ENCODE measurements at places on chromosomes 2 and 18. TPM values are rescaled to one million over a fixed set of nuclear protein-coding genes. Genes with fewer than 3 reads are reported as not detected.

CAPN13 gene
- not detected for total RNA-seq

GAREM2 gene
- total RNA-seq = 1.7 TPM

DNA sequence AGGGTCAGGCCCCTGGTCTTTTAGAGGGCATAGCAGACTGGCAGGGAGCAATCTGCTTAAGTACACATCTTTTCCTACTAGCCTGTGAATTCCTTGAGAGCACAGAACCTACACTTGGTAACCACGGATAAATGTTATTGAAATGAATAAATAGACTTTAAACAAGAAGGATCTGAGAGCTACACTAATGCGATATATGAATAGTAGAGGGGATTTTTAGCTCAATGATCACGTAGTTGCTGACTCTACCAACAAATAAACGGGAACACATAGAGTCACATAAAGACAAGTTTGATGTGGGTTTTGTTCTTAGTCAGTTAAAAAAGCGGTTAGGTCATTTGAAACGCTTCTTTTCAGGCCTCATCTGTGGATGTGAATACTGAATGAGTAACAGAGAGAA is 290.3 kb upstream of the CCDC68 start:
- DNase-seq = no peak

- no peak for DNase-seq
Observed at GRCh38 chr2:1837458-1837857, 93.1 kb upstream of the PXDN start.

- DNase-seq = no peak
Observed at GRCh38 chr2:197965756-197966155, 161.4 kb downstream of the PLCL1 start.

DNA sequence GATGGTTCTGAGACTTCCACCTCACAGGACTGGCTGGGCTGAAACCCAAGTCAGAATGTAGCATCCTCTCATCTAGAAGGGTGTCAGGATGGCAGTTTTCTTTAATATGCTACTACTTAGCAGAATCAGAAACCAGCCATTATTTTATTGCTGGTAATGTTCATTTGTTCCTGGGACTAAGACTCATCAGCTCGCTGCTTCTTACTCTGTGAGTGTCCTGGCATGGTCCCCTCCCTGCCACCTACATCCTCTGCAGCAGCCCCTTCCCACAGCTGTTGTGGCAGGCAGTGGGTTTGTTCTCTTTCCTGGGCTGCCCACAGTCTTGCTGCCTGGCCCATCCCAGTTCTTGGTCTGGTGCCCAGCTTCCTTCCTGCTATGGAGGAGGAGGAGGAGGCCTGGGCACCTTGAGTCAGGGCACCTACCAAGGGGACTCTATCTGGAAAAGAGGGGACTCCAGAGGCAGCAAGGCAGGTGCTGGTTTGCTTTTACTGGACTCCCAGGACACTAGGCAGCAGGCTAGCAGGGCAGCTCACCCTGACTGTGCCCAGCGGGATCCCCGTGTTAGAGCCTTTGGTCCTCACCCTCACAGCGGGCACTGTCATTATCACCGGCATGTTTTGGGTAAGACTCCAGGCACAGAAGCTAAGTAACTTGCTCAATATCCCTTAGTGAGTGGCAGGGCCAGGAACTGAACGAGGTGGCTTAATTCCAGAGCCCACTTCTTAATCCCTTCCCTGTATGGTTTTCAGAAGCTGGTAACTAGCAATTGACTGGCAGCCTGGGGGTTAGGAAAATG is 62.1 kb downstream of the LRRFIP1 start:
- DNase-seq = no peak

- no peak for DNase-seq
Observed at GRCh38 chr2:70615222-70615621, 61.6 kb upstream of the TGFA start.

GRCh38 chr2:113686537-113686936 is 59.5 kb downstream of the RABL2A start:
- DNase-seq = no peak

DNA sequence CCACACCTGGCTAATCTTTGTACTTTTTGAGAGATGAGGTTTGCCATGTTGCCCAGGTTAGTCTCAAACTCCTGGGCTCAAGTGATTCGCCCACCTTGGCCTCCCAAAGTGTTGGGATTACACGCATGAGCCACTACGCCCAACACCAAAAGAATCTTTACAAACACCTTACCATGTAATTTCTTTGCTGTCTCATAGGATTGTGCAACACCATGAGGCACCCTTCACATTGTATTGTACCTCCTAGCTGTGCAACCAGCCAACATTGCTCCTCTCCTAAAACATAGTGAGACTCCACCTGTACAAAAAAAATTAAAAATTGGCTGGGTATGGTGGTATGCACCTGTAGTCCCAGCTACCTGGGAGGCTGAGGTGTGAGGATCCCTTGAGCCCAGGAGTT is 3.1 kb upstream of the MFSD6 start:
- no peak for DNase-seq

- DNase-seq = peak; percentile 30
Observed at GRCh38 chr18:8983195-8983594, 119.3 kb upstream of the NDUFV2 start.

SATB2 gene
- 3.1 TPM for total RNA-seq

KCNE4 gene
- 133 TPM for total RNA-seq

- no peak for DNase-seq
Observed at GRCh38 chr2:118477111-118477862, 370.2 kb downstream of the EN1 start.

DNA sequence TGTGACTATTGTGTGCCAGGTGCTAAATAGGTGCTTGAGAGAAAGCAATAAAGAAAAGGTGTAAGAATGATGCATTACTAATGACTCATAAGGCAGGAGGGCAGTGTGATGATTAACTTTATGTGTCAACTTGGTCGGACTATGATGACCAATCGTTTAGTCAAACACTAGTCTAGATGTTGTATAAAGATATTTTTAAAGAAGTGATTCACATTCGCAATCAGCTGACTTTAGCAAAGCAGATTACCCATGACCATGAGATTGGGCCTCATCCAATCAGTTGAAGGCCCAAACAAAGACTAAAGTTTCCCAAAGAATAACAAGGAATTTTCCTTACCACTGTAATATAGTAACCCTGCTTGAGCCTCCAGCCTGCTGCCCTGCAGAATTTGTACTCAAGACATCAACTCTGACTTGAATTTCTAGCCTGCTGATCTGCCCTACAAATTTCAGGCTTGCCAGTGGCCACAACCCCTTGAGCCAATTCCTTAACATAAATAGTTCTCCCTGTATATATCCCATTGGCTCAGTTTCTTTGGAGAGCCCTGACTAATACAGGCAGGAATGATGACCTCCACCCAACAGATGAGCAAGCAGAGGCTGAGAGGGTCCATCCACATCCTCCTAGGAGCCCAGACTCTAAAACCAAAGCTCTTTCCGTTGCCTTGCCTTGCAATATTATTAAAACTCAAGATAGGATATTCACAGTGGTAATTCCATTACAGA is 132.6 kb downstream of the ACTR3 start:
- DNase-seq = no peak

LRP2 gene
- total RNA-seq = 0.72 TPM

GRCh38 chr2:231189171-231189530 is 9.3 kb upstream of the ARMC9 start:
- DNase-seq = no peak

DNA sequence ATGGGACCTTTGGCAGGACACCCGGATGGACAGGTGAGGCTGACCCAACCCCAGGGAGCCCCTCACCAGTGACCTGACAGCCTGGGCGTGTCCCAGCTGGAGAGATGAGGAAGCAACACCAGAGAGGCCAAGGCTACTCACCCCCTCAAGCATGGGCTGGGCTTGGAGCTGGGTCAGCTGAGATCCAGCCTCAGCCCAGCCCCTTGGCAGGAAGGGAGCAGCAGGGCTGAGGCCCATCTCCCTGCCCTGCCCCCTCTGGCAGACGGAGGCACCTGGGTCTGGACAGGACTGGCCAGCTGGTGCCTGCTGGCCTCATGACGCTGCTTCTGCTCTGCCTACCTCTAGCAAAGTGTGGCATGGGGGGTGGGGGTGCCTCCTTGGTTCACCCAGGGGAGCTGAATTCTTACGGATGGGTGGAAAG is 37.8 kb downstream of the HS6ST1 start:
- peak; percentile 33 for DNase-seq

DNA sequence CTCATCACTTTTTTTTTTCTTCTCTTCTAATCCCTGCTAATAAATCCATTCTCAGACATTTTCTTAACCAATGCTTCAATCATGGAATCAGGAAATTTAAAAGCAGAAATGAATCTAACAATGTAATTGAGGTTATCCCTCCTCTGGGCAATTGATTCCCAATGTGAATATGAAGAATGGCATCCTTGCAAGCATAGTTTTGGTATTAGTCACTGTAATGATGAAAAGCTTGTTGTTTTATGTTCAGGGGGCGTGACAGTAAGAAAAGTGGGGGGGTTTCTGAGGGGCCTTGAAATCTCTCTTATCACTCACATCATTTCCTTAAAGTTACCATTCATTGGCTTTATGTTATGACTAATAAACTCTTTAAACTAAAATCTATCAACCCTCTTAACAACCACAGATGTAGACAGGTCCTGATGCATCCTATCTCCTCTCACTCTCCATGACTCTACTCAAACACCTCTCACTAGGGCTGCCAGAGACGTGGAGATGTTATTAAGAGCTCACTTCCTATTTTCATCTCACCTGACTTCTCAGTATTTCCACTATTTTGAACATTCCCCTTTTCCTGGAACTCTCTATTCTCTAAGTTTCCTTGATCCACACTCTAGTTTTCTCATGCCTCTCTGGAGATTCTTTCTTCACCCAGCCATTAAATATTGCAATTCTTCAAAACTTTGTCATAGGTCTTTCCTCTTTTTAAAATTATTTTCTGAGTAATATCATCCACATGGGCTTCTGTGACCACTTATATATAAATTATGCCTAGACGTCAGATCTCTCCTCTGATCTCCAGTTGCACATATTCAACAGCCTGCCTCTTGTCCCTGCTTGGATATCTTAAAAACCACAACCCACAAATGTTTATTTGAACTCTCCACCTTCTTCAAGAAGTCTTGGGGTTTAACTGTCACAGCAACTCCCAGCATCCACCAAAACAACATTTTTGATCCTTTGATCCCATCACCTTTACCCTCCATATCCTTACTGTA is 332.9 kb downstream of the CDH2 start:
- no peak for DNase-seq

GRCh38 chr2:35184471-35184870 is 1171.1 kb upstream of the CRIM1 start:
- no peak for DNase-seq

SLC14A1 gene
- total RNA-seq = 15.2 TPM

DNA sequence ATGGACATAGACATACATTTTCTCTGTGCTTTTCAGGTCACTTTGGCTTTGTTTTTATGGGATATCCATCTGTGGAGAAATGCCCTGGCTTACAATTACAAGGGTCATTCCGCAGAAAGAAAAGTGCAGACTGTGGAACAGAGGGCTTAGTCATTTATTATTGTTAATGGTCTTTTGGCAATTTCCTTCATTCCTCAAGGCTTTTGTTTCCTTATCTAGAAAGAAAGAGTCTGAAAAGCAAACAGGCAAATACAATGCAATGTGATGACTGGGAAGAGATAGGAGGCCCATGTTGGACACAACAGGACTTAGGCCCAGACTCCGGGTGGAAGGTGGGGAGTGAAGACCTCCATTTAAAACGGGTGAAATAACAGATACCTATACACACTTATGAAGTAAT is 129.5 kb upstream of the CAVIN2 start:
- no peak for DNase-seq

DNA sequence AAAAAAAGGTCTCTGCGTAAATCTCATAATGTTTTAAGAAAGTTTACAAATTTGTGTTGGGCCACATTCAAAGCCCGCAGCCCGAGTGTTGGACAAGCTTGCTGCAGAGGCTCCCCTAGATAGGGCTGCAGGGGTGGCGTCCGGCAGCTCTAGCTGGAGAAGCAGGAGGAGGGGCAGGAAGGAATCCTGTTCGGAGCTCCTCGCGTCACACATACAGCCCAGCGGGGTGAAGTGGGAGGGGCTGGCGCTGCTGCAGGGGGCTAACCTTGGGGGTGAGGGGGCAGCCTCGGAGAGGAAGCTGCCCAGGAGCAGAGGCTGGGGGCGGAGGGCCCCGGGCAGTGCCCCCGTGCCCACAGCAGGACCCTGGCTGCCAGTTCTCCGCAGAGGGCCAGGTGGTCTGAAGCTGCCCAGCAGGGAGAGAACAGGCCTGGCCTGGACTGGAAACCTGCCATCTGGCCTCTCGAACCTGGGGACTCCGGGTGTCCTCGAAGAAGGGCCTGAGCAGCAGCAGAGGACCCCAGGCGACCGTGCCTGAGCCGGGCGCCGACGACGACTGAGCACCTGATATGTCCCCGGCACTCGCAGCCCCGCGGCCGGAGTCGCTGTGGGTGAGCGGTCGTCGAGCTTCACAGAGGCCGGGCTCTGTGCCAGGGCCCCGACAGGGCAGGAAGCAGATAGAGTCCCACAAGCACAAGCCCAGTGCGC is 2.6 kb upstream of the GPR35 start:
- DNase-seq = no peak

KIF1A gene
- total RNA-seq = 2.2 TPM

GRCh38 chr2:179788104-179788503 is 73.3 kb downstream of the ZNF385B start:
- DNase-seq = no peak

NTSR2 gene
- not detected for total RNA-seq

UGT1A3 gene
- total RNA-seq = not detected

GRCh38 chr2:58120626-58121229 is 74.1 kb downstream of the VRK2 start:
- DNase-seq = no peak

GRCh38 chr2:39994151-39994550 is 215.1 kb upstream of the THUMPD2 start:
- peak; percentile 15 for DNase-seq

ZSWIM2 gene
- 0.96 TPM for total RNA-seq

NEU2 gene
- not detected for total RNA-seq

DNA sequence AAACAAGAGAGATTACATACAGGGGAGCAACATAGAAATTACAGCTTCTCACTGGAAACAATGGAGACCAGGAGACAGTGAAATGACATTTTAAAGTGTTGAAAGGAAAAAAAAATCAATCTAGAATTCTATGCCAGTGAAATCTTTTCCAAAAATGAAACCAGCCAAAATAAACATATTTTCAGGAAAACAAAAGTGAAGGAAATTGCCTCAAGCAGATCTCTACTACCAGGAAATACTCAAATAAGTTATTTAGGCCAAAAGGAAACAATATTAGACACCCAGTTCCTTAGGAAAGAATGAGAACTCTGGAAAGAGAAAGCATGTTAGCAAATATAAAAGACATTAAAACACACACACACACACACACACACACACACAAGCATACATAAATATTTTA is 339.9 kb upstream of the NCKAP5 start:
- no peak for DNase-seq

All from umbilical cord (tissue), 2 donors.